ENCODE measurements at places on chromosomes 3 and 15.

GRCh38 chr3:60578936-60579335 is 672.3 kb downstream of the FHIT start:
- DNase-seq: no peak

- no peak for DNase-seq
These were observed 2.1 kb upstream of the SHISA5 start for GRCh38 chr3:48505968-48506504.

- no peak for DNase-seq
These were observed 229.1 kb upstream of the IGF1R start for GRCh38 chr15:98419173-98419780.

DNA sequence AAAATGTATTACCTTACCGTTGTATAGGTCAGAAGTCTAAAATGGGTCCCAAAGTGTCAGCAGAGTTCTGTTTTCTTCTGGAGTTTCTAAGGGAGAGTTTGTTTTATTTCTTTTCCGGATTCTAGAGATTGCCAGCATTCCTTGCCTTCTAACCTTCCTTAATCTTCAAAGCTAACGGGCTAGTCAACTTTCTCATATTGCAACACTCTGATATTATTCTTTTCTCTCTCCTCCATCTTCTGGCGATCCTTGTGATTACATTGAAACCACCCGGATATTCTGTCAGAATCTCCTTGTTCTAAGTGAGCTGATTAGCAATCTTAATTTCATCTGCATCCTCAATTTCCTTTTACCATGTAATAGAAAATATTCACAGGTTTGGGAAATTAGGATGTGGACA is 36.2 kb upstream of the AADACL2 start:
- no peak for DNase-seq

DNA sequence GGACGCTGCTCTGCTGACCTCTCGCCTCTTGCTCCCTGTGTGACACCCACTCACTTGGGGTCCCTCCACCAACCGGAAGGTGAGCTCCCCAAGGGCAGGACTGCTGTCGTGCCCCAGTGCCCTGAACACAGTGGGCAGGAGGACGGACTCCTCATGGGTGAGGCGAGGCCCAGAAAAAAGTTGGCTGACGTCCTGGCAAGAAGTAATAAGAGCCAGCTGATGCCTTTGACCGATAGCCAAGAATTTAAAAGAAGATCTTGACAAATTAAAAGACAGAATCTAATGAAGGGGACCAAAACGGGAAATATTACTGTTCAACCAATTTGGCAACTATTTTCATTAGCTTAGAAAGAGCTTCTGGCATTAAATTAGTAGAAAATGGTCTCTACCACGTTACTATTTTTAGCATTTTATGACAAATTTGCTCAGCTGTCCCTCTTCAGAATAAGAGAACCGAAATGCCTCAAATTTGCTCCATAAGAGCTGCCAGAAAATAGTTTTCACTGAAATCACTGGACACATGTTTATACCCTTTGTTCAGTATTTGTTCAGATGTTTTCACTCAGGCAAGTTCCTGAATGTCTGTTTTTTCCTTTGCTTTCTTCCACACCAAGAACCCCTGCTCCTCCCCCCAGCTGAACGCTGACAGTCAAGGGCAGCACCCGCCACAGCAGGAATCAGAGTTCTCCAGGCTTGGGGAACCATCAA is 60.5 kb downstream of the XXYLT1 start:
- DNase-seq: no peak

GRCh38 chr15:84023636-84024035 is 211.9 kb upstream of the GOLGA6L4 start:
- peak; percentile 7 for DNase-seq

GRCh38 chr3:130758624-130759369 is 12.2 kb upstream of the PIK3R4 start:
- DNase-seq: peak; percentile 19

DNA sequence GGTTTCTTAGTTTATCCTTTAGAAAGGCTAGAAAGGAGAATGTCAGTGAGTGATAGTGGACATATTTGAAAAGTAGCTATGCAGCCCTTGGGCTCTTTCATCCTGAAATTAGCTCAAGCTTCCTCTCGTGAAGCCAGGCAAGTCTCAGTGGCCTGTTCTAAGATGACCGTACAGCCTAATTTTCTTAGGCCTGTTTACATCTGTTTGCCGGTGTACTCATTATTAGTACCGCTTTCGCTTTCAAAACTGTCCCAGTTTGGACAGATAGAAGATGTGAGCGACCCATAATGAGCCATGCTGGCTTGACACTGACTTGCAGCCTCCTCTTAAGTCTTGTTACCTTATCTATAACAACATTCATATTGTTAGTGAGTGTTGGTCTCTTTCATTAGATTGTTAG is 5.7 kb upstream of the ARL14 start:
- DNase-seq: no peak

- DNase-seq: no peak
These were observed 54.6 kb upstream of the PIAS1 start for GRCh38 chr15:67999320-68000100.

GRCh38 chr15:74988007-74988800 is 7.2 kb upstream of the SCAMP5 start:
- peak; percentile 73 for DNase-seq

DNA sequence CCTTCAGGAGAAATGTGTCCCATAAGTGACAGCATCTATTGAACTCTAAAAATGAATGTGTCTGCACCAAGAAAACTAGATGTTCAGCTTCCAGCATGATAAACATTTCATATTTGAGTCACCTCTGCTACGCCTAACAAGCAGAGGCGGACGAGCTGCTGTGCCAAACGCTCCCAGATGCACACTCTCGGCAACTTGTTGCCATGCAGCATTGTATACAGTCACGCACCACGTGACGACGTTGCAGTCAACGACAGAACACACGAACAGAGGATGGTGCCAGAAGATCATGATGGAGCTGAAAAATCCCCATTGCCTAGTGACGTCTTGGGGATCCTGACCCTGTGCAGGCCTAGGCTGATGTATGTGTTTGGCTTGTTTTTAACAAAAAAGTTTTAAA is 137.5 kb downstream of the XXYLT1 start:
- DNase-seq: no peak

GRCh38 chr3:191085091-191085490 is 114.0 kb upstream of the OSTN start:
- DNase-seq: no peak

- DNase-seq: peak; percentile 28
These were observed at the start of gene EIF4E3 for GRCh38 chr3:71725271-71725991. Gene EIF4E3, minus strand, starts transcription at chr3:71725402. Its CDS starts 35 bp downstream, at chr3:71725367.

- no peak for DNase-seq
These were observed 34.5 kb downstream of the RASGRP1 start for GRCh38 chr15:38530113-38530512.

All from SK-N-DZ (cell line).